ENCODE measurements at places on chromosomes 4 and X.

DNA sequence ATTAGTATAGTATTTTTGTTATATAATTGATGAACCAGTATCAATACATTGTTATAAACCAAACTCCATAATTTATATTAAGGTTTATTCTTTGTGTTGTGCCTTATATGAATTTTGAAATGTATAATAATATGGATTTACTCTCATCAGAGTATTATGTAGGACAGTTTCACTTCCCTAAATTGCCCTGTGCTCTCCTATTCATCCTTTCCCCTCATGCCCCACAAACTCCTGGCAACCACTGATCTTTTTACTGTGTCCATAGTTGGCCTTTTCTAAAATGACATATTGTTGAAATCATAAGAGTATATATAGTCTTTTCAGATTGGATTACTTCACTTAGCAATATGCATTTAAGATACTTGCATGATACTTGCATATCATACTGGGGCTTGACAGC is 958.1 kb upstream of the GRID2 start:
- no peak for DNase-seq

GRCh38 chr4:7307394-7308099 is 115.2 kb downstream of the SORCS2 start:
- no peak for DNase-seq

GRCh38 chr4:15811703-15812337 is 33.7 kb downstream of the CD38 start:
- no peak for DNase-seq

- DNase-seq: no peak
Observed at GRCh38 chr4:17492058-17492741, 19.7 kb downstream of the QDPR start.

GRCh38 chr4:54575919-54576318 is 81.8 kb upstream of the KIT start:
- no peak for DNase-seq

- no peak for DNase-seq
Observed at GRCh38 chr4:108458681-108459080, 161.7 kb upstream of the RPL34 start.

GRCh38 chr4:20248155-20248558 is 3.5 kb upstream of the SLIT2 start:
- DNase-seq: peak; percentile 94

DNA sequence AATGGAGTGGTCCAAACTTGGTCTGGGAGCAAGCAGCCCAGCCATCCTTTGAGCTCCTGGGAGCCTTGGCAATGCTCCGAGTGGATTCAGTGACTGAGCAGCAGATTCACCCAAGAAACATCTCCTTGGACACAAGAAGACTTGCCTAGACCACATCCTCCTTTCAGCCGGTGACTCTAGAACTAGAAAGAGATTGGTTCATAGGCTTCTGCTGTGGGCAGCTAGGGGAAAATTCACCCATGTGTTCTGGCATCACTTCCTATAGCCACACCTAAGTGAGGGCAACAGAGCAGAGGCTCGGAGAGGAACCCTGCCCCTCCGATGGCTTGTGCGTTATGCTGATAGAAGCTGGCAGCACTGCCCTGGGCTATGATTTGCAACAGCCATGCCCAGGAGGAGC is 16.0 kb downstream of the ZNF275 start:
- DNase-seq: no peak

- peak; percentile 61 for DNase-seq
Observed at GRCh38 chr4:80097400-80098177, 24.6 kb upstream of the ANTXR2 start.

- DNase-seq: no peak
Observed at GRCh38 chr4:7198440-7199128, 6.2 kb downstream of the SORCS2 start.

GRCh38 chr4:134345244-134345643 is 143.7 kb upstream of the PABPC4L start:
- no peak for DNase-seq

DNA sequence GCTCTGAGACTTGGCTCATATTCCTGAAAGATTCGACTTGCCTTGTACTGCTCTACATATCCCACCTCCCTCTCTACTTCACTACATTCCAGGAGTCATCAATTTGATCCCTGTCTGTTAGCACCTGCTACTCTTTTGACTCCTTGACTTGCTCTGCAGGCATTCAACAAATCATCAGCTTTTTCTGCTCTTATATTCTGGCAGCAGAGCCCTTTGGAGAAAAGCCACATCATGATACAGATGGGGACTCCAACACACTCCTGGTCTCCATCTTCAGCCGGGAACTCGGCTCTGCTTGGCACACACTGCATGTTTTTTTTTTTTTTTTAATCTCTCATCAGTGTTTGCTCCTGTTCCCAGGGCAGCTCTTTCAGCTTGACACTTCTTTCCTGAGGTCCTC is 293.2 kb upstream of the LCORL start:
- no peak for DNase-seq

DNA sequence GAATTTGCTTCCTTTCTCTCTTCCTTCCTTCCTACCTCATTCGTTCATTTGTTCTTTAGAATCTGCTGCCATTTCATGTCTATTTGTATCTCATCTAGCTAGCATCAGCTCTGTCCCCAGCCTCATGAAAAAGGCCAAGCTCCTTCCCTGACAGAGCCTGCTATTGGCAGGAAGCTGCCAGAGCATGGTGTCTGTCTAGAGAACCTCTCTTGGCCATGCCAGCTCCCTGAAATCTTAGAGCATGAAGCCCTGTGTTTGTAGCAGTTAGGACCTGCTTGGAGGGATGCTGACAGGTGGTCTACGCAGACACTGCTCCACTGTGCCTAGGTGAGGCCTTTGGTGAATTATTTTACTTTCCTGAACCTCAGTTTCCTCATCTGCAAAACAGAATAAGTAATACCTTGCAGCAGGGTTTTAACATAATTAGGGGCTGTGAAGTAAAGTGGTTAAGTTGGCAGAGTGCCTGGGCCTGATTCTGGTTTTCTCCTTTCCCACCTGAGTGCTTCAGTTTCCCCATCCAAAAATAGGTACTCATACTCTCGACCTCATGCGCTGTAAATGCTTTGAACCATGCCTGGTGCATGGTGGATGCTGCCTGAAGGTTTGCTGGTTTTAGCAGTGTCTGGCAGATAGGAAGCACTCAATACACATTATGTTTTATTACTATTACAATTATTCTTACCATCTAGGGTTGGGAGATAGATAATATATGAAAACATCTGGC is 4.7 kb downstream of the PTTG2 start:
- no peak for DNase-seq

GRCh38 chr4:53421791-53422190 is 44.4 kb downstream of the FIP1L1 start:
- DNase-seq: no peak

DNA sequence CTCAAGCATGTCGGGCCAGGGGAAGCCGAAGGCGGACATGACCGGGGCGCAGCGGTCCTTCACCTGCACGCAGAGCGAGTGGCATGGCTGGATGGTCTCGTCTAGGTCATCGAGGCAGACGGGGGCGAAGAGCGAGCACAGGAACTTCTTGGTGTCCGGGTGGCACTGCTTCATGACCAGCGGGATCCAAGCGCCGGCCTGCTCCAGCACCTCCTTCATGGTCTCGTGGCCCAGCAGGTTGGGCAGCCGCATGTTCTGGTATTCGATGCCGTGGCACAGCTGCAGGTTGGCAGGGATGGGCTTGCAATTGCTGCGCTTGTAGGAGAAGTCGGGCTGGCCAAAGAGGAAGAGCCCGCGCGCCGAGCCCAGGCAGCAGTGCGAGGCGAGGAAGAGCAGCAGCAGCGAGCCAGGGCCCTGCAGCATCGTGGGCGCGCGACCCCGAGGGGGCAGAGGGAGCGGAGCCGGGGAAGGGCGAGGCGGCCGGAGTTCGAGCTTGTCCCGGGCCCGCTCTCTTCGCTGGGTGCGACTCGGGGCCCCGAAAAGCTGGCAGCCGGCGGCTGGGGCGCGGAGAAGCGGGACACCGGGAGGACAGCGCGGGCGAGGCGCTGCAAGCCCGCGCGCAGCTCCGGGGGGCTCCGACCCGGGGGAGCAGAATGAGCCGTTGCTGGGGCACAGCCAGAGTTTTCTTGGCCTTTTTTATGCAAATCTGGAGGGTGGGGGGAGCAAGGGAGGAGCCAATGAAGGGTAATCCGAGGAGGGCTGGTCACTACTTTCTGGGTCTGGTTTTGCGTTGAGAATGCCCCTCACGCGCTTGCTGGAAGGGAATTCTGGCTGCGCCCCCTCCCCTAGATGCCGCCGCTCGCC is at the start of gene SFRP2:
Gene SFRP2 (minus strand): TSS at position 671 of the 864 bp plus-strand sequence. CDS start 248 bp downstream, at position 423.
- peak; percentile 55 for DNase-seq

DNA sequence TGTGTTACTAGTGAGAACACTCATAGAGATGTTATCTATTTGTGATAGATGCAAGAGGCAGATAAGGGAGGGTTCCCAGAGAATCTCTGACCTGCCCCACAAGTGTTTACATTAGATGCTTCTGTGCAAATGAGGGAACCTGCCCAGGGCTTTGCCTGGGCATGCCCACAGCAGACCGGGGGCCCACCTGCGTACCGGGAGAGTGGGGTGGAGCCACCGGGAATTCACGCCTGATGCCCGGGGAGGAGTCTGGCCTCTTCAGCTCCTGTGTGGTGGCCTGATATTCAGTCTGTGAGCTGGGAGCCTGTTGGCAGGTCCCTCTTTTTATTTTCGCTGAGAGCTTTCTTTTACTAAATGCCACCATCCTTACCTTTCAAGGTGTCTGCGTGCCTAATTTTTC is 155.7 kb downstream of the SNCA start:
- DNase-seq: no peak

GRCh38 chrX:153781428-153782047 is 697 bp downstream of the SRPK3 start:
- DNase-seq: no peak

DNA sequence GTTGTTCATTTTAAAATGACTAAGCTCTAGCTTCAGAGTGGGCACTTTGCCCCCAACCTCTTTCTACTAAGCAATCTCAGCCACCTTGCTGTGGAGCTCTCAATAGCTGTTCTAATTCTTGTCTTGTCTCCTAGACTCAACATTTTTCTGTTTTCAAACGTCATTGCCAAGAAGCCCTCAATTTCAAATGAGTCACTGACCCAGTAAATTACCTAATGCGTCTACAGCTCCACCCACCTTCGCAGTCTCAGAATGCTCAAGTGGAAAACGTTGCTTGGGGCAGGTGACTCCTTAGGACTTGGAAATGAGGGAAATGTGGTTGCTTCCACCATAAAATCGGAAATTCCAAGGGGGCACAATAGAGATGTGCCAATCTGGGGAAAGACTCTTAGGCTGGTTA is 59.0 kb downstream of the ING2 start:
- DNase-seq: no peak

DNA sequence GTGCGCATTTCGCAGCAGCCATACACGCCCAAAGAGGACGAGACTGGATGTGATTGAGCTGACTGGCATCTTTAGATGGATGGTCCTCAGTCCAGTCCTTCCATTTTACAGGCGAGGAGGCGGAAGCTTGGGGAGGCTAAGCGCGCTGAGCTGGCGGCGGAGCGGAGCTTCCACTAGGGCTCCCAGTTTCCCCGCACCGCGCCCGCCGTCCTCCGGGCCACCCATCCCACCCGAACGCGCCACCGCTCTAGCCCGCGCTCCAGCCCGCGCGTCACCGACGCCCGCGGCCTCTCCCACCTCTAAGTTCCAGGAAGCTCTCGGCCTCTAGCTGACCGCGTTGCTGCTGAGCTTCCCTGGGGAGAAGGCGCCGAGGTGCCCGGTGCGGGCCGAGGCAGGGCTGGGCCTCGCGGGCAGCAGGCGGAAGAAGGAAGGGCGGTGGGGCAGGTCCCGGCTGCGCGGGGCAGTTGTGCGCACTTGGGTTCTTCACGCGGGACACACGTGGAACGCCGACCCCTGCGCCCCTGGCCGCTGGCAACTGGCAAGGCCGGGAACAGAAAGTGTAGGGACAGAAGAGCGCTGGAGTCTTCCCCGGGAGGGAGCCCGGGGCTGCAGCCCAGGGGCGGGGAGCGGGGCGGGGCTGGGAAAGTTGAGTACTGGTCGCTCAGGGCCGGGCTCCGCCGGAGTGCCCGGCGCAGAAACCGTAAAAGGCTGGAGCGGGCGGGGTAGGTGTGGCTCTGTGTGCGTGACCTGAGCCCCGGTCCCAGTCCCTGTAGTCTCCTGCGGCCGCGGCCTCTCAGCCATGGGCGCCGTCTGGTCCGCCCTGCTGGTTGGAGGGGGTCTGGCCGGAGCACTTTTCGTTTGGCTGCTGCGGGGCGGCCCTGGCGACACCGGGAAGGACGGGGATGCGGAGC is at the start of gene STBD1:
Gene STBD1 (plus strand): TSS at position 763 of the 911 bp plus-strand sequence. CDS start 37 bp downstream, at position 800.
- DNase-seq: peak; percentile 85

- DNase-seq: no peak
Observed at GRCh38 chr4:24544208-24544988, 40.0 kb downstream of the DHX15 start.

GRCh38 chr4:102343964-102344519 is 1.2 kb downstream of the SLC39A8 start:
- DNase-seq: no peak

- DNase-seq: no peak
Observed at GRCh38 chrX:84123585-84123984, 64.4 kb downstream of the RPS6KA6 start.

GRCh38 chr4:42398871-42399331 is 1.6 kb downstream of the SHISA3 start:
- no peak for DNase-seq

DNA sequence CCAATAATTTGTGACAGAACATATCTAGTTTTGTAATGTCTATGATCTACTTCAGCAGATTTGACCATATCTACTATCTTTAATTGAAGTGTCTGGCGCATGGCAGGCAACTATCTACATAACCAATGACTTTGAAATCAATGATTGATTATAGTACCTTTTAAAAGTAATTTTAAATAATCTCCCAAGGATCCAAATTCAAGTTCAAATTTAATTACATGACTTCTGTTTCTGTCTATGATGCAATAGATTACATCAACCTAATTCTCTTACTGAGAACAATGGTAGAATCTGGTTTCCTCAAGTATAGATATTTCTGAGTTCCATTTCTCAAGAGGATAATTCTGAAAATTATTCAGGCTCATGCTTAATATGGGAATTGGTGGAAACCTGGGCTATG is 177.4 kb upstream of the IL15 start:
- no peak for DNase-seq

- no peak for DNase-seq
Observed at GRCh38 chrX:41144873-41145272, 59.6 kb downstream of the USP9X start.

DNA sequence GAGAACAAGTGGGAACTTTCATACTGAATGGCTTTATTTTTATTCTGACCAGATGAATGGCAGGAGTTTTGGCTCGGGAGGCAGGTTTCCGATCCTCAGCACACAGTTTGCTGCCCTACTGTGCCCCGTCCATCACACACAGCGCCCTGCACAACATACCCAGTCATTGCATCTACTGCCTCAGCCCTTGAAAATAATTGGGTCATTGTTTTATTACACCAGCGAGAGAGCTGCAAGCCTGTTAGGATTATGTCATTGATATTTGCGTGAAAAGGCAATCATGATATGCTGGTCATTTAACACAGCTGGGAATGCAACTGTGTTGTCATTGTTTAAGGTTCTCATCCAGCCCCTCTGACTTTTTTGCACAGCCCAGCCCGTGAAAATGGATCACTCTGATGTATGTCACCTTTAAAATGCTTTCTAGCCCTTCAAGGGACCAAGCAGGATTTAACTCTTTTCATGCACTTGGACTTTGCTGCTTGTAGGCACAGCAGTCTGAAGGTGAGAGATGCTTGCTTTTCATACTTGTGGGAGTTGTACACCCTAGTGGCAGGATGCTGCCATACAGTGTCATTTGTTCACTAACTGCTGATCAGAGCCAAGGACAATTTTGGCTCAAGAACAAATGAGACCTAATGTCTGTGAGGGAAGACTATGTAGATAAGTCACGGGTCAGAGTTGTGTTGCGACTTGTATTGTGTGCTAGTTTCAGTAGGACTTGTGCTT is 62.3 kb downstream of the RTL9 start:
- DNase-seq: no peak

- peak; percentile 90 for DNase-seq
Observed at GRCh38 chr4:186191200-186192065, at the start of gene CYP4V2. TSS of gene CYP4V2 (plus strand) at chr4:186191567. CDS start at chr4:186191824, 257 bp downstream.

GRCh38 chr4:41814565-41814964 is 66.0 kb upstream of the PHOX2B start:
- DNase-seq: no peak

Data from adipocyte (in vitro differentiated cells).